Cerebellar nuclear complex (tissue), 1 donor: ENCODE measurements at places on chromosomes 4 and X.

DNA sequence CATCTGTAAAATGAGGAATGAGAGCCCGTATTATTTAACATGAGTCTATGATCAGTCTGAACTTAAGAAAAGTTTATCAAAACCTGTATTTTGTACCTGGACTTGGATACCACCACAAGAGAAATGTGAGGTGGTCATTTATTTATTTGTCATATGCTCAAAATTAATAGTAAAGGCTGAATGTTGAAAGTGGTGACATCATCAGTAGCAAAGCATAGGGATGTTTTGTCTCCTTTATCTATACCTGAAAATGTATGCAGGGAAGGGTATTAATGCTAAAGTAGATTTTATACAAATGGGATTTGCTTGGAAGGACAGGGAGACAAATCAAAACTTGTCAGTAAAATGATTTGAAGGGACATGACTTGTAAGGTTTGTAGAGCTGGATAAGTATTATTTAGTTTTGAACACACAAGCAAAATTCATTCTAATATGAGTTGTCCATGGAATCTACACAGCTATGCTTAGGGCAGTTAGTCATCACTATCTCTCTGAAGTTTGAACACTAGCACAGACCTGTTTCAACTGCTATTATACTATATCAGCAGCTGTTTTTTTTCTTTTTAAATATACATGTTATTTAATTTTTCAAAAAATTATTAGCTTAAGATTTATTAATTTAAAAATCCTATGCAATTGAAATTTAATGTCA, 52.4 kb upstream of the GUCY1A1 start:
- DNase-seq = no peak

GRCh38 chr4:24770032-24770584, 25.3 kb upstream of the SOD3 start:
- no peak for DNase-seq

DNA sequence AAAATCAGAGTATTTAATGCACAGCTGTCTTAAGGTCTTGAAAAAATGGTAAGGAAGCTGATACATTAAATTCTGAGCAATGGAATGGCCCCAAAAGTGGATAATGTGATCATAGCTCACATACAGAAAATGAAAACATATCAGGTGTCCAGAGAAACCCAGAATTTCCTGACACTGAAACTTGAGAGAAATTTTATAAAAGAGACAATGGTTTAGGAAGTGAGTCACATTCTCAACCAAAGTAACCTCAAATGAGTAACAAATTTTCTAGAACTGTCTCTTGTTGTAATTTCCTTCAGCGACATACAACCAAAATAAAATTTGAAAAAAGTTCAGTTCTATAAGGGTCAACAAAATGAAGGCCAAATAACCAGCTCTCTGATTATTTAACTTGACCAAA, 37.4 kb upstream of the PACRGL start:
- no peak for DNase-seq

- DNase-seq = no peak
These were observed 42.0 kb downstream of the ANXA5 start for GRCh38 chr4:121654738-121655137.

DNA sequence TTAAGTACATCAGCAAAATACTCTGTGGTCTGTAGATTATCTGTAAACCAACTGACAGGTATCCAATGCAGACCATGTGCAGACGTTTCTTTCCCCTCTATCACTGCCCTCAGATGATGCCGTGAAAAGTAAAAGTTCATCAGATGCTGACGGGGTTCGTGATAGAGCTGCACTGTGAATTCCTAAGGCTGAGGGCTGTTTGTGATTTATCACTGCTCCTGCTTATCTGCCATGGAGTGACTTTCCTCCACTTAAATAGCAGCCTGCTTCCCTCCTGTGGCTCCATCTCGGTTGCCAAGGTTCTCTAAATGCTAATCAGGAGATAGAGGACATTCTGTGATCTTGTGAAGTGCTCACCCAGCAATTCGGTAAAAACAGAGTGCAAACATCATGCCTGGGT, 89.3 kb upstream of the SRD5A3 start:
- no peak for DNase-seq

DNA sequence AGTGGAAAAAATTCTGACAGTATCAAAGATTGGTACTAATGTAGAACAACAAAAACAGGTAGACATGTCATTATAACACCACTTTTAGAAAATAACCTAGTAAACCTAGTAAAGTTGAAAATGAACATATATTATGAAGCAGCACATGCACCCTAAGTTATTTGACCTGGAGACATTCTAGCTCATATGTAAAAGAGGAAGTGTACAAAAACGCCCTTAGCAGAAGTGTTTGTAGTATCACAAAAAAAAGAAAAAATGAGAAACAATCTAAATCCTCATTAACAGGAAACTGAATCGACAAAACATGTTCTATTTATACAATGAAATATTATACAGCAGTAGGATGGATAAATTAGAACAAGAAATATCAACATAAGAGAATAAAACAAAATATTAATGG, 318.9 kb upstream of the PPP1R2C start:
- DNase-seq = no peak

- no peak for DNase-seq
These were observed 23.6 kb downstream of the CPE start for GRCh38 chr4:165402375-165402774.

DNA sequence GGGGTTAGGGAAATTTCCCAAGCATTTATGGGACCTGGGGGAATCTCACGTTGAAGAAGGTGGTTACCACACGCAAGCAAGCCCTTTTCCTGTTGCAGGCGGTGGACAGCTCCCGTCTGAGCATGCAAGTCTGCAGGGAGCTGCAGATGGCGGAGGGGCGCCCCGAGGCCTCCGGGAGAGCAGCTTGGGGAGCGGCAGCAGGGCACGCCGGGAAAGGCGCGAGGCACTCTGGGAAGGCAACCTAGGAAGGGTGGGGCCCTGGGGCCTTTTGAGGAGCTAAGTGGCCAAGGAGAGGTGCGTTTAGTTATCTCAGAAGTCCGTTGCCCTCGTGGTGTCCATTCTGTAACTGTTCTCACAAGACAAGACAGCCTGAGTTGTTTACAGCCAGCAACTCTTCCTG, 57.0 kb upstream of the SLC25A4 start:
- DNase-seq = no peak

- DNase-seq = no peak
These were observed 365.5 kb downstream of the GBA3 start for GRCh38 chr4:23058165-23058776.

DNA sequence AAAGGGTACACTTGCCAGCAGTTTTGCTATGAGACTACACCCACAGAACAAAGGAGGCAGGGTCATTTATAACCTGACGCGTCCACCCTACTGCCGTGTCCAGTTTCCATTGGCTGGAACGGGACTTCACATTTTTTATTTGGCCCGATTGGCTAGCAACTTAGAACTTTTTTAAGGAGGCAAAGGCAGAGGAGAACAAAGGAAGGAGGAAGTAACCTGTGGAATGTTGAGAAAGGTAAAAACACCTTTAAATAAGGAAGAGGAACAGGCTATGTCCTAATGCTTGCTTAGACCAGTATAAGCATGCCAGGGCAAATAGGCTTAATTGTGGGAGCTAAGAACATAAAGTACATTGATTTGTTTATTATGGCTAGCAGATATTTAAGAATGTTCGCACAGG, 18.7 kb downstream of the KDM6A start:
- no peak for DNase-seq

DNA sequence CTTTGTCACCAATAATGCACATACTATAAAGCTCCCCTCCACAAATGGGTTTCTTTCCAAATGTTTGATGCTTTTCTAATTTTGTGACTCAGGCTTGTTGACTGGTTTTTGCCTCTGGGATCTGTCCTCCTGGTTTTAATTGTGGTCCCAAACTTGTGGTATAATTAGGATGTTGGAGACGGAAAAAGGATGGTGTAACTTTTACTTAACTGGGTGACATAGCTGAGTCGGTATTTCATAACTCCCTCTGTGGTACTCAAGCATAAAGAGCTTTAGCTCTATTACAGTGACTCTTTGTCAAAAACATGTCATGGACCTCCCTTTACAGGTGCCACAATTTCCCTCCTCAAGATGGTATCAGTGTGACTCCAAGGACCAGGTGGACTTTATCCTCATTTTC, 119.7 kb upstream of the RBPJ start:
- no peak for DNase-seq

DNA sequence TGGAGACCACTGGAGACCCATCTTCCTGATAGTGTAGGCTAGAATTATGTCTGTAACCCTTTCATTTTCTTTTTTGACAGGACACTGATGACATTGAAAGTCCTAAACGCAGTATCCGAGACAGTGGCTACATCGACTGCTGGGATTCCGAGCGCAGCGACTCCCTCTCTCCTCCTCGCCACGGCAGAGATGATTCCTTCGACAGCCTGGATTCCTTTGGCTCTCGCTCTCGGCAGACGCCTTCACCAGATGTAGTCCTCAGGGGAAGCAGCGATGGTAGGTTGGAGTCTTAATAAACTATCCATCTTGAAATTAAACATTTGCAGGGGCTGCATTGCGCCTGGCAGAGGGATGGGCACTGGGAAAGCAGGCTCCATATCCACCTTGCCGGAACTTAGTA, 75.4 kb downstream of the LIMCH1 start:
- no peak for DNase-seq

DNA sequence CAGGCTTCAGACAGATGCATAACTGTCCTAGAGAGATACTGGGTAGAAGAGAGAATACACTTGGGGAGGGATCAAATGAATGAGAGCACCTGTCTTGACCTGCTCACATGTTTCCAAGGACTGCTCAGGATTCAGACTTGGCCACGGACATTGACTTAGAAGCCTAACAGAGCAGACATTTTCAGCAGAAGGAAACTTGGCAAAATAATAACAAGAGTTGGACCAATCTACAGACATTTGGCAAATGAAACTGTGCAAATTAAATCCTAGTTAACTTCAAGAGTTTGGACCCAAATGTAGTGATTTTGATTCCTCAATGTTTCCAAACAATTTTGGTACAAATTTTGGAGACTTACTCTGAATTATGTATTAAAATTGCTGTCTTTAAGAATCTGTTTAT, 223.9 kb downstream of the CAMK2D start:
- no peak for DNase-seq
